Tibial artery (tissue), 4 donors: ENCODE measurements at places on chromosomes 5 and 9.

- no peaks in the 10 kb centered on the region for H3K27me3 ChIP-seq
- H3K27ac ChIP-seq: no peak overlapping the region
- no peak overlapping the region for H3K4me3 ChIP-seq
- no peaks in the 10 kb centered on the region for H3K4me1 ChIP-seq
- no peak for DNase-seq
These were observed 166.3 kb upstream of the KIF2A start for GRCh38 chr5:62139741-62140140.

DNA sequence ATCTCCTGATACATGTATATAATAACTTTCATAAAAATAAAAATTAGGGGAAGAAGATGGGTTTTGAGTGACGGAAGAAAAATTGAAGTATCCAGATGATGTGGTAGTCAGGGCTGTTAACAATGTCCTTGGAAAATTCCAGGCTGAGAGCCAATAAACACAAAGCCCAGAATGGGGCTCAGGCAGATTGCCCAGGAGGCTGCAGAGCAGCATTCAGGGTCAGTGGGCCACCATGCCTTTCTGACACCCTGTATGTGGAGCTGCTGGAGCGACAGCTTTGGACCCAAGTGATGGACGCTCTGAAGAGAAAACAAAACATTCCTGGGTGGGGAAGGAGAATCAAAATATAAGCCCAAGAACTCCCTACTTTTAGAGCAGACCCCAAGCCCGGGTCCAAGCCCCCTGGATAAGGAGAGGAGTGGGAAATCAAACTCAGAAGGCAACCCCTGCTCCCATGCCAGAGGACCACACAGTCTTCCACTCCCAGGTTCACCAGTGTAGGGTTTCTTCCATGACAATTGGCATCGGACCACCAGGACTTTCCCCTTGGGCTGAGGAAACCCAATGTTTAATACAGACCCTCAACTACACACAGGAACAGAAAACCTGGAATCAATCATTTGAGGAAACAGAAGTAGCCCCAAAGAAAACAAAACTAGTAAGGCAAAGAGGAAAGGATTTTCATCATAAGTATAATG, 45.7 kb upstream of the SPATA31C2 start:
- H3K4me1 ChIP-seq: peaks cover 4% of the 10 kb centered on the region
- no peak for DNase-seq
- no peak overlapping the region for H3K27ac ChIP-seq
- H3K27me3 ChIP-seq: no peaks in the 10 kb centered on the region
- H3K4me3 ChIP-seq: no peak overlapping the region

- H3K27me3 ChIP-seq: no peaks in the 10 kb centered on the region
- no peaks in the 10 kb centered on the region for H3K36me3 ChIP-seq
- no peaks in the 10 kb centered on the region for H3K4me1 ChIP-seq
- DNase-seq: peak; percentile 37
- no peak overlapping the region for H3K27ac ChIP-seq
- no peak overlapping the region for H3K4me3 ChIP-seq
These were observed 20.8 kb downstream of the PHF2 start for GRCh38 chr9:93597142-93597706.

DNA sequence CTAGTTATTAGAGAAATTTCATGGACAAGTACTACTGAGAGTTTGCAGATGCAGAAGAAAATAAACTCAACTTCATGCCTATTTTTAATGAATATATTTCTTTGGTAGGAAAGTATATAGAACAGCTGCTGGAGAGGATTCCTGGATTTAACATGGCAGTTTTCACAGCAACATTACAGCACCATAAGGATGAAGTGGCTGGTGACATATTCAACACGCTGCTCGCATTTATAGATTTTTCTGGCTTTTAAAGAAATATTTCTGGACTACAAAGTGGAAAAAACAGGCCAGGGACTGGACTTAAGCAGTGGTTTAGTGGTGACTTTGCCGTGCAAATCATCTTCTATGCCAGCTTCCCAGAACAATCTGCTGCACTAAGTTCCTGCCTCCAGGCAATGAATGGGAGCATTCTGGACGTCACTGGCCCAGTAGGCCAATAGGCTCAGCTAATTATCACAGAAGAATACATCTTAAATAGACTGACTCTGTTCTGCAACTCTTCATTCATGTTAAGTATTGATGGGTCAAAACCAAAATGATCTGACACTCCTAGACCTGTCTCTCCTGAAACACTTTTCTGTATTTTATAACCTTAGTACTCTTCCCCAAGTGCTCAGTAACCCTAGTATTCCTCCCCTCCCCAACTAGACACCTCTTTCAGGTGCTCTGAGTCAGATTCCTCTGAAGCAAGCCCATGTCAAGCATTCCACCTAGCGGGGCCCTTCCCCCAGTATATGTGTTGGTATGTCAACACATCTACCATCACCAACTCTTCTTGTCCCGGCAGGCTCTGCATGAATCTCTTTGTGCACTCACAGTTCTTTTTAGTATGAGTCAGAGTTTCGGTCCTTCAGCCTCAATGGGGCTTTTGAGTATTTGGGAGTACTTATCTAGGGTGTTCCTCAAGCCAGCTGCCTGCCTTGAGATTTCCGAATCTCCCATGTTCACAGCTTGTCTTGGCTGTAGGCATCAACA, 625.5 kb downstream of the CHSY3 start:
- H3K4me3 ChIP-seq: no peak overlapping the region
- no peak for DNase-seq
- H3K27ac ChIP-seq: no peak overlapping the region
- H3K4me1 ChIP-seq: no peaks in the 10 kb centered on the region
- H3K36me3 ChIP-seq: no peaks in the 10 kb centered on the region
- H3K27me3 ChIP-seq: no peaks in the 10 kb centered on the region

GRCh38 chr5:61706751-61707150, 374.7 kb downstream of the ZSWIM6 start:
- H3K4me3 ChIP-seq: no peak overlapping the region
- no peaks in the 10 kb centered on the region for H3K4me1 ChIP-seq
- DNase-seq: no peak
- no peak overlapping the region for H3K27ac ChIP-seq
- no peaks in the 10 kb centered on the region for H3K27me3 ChIP-seq
- H3K36me3 ChIP-seq: no peaks in the 10 kb centered on the region

- no peak overlapping the region for H3K27ac ChIP-seq
- H3K4me1 ChIP-seq: no peaks in the 10 kb centered on the region
- no peak overlapping the region for H3K4me3 ChIP-seq
- H3K36me3 ChIP-seq: peaks cover 25% of the 10 kb centered on the region
These were observed 47.6 kb upstream of the ELOVL7 start for GRCh38 chr5:60891667-60892066.

DNA sequence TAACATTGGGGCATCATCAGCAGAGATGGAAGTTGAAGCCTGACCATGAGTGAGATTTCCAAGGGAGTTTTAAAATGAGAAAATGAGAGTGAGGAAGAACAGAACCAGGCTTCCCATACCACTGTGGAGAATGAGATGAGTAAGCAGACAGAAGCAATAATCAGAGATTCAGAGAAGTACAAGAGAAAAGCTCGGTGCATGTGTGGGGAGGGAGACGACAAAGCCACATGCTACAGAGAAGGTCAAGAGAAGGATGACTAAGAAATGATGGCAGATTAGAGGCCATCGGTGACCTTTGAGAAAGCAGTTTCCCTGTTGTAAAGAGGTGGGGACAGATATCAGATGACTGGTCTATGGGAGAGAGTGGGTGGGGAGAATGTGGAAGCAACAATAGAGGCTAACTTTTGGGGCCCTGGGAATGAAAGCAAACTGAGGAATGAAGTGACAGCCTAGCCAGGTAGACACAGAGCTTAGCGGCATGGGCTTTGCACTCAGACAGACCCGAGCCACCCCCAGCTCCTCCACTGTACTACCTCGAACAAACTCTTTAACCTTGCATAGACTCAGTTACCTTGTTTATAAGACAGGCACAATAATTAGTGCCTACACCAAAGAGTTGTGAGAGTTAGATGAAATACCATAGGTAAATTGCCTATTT, 207.7 kb downstream of the PIK3R1 start:
- no peaks in the 10 kb centered on the region for H3K36me3 ChIP-seq
- H3K4me3 ChIP-seq: no peak overlapping the region
- H3K27ac ChIP-seq: no peak overlapping the region
- H3K27me3 ChIP-seq: no peaks in the 10 kb centered on the region
- peaks cover 27% of the 10 kb centered on the region for H3K4me1 ChIP-seq

- DNase-seq: no peak
- no peak overlapping the region for H3K4me3 ChIP-seq
- no peaks in the 10 kb centered on the region for H3K4me1 ChIP-seq
- no peaks in the 10 kb centered on the region for H3K36me3 ChIP-seq
These were observed 42.1 kb upstream of the DAB2 start for GRCh38 chr5:39466846-39467245.

DNA sequence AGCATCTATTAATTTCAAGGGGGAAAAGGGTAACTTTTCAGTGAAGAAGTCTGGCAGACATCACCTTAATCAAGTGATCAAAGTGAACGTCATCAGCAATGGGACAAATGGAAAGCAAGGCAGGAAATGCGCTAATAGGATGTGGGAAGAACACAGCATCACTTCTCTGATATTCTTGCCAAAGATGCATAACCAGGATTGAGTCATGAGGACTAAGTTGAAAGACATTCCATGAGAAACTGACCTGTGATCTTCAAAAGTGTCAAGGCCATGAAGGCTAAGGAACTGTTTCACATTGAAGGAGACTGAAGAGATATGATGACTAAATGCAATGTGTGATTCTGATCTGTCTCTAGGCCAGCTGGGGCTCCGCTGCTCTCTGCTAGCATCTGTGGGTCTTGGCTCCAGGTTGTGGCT, 92.9 kb downstream of the NDFIP1 start:
- H3K27ac ChIP-seq: no peak overlapping the region
- H3K27me3 ChIP-seq: no peaks in the 10 kb centered on the region
- no peaks in the 10 kb centered on the region for H3K4me1 ChIP-seq
- H3K36me3 ChIP-seq: no peaks in the 10 kb centered on the region
- H3K4me3 ChIP-seq: no peak overlapping the region

- DNase-seq: no peak
- H3K27ac ChIP-seq: no peak overlapping the region
- no peak overlapping the region for H3K4me3 ChIP-seq
- H3K4me1 ChIP-seq: peaks cover 14% of the 10 kb centered on the region
These were observed 372.4 kb upstream of the PAPPA start for GRCh38 chr9:115781070-115781736.

DNA sequence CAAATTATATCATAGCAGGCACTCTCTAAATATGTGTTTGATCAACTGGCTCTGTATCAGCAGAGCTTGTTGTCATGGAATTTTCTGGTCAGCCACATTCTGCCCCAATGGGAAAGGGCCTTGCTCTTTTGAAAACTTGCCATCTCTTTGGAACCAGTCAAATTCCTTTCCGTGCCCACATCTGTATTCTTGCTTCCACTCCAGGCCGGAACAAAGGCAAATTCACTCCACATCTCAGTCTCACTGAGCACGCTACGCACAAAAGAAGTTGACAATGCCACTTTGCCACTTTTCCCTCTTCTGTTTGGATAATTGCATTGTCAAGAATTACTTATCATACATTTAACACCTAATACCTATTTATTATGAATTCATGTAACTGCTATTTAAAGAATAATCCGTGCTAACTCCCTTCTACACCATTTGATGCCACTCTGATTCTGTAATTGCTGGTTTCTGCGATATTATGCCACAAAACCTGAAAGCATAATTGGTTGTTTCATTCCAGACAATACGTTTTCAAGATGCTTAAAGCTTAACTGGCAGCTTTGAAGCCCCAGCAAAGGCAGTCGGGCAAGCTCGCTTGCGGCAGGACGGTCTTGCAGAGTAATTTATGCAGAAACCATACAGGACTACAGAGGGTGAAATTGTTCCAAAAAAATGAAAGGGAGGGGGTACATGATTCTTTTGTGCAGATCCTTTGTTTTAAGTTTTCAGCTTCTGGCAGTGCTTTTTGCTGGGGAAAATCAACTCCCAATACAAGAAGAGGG, 277.7 kb downstream of the MSX2 start:
- no peak overlapping the region for H3K27ac ChIP-seq
- no peaks in the 10 kb centered on the region for H3K4me1 ChIP-seq
- H3K4me3 ChIP-seq: no peak overlapping the region
- DNase-seq: no peak
- no peaks in the 10 kb centered on the region for H3K36me3 ChIP-seq

- H3K27me3 ChIP-seq: no peaks in the 10 kb centered on the region
- H3K36me3 ChIP-seq: no peaks in the 10 kb centered on the region
- no peak for DNase-seq
- H3K4me1 ChIP-seq: peaks cover 6% of the 10 kb centered on the region
These were observed 17.4 kb downstream of the TTC39B start for GRCh38 chr9:15289603-15290002.

- H3K4me1 ChIP-seq: no peaks in the 10 kb centered on the region
- H3K4me3 ChIP-seq: no peak overlapping the region
- DNase-seq: no peak
- H3K27ac ChIP-seq: no peak overlapping the region
- no peaks in the 10 kb centered on the region for H3K36me3 ChIP-seq
These were observed 106.8 kb upstream of the FST start for GRCh38 chr5:53373451-53374158.

DNA sequence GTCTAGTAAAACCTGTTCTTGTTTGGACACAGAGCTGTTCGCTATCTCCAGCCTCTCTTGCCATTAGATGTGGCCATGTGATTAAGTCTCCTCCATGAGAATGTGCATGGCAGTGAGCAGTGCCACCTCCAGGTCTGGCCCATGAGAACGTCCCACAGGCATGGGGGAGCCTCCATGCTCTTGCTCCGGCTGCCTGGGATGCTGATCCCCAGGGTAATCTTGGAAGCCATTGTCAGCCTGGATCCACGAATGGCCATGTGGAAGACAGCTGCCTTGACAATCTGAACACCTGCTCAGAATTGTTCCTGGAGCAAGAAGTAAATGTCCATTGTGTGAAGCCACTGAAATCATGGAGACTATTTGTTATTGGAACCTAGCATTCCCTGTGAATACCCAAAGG, 83.5 kb downstream of the FSTL4 start:
- peaks cover 6% of the 10 kb centered on the region for H3K4me1 ChIP-seq
- no peak overlapping the region for H3K27ac ChIP-seq
- H3K36me3 ChIP-seq: no peaks in the 10 kb centered on the region

DNA sequence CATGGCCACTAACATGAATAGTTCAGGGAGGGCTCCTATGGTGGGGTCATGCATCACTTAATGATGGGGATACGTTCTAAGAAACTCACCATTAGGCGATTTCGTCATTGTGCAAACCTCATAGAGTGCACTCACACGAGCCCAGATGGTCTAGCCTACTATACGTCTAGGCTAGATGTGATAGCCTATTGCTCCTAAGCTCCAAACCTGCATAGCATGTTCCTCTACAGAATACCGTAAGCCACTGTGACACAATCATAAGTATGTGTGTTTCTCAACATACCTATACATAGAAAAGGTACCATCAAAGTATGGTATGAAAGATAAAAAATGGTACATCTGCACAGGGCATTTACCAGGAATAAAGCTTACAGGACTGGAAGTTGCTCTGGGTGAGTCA, 6.3 kb downstream of the SLIT3 start:
- no peak overlapping the region for H3K27ac ChIP-seq
- DNase-seq: no peak
